Activated T-helper 2 cell treated with anti-CD3 and anti-CD28 coated beads, Interferon-gamma antibody, Interleukin-2, Interleukin-4, amounts not matched to agents 10 μg/mL and 5 μg/mL and 100 μg/mL, durations not matched to agents 14 hours and 24 hours and 36 hours (primary cell): ENCODE measurements at places on chromosomes 12 and 14.

GRCh38 chr12:108338915-108339657 lies at the start of gene CMKLR1:
Gene CMKLR1 (minus strand): TSS chr12:108339311. CDS start chr12:108293591, 45,720 bp downstream.
- no peak for DNase-seq

DNA sequence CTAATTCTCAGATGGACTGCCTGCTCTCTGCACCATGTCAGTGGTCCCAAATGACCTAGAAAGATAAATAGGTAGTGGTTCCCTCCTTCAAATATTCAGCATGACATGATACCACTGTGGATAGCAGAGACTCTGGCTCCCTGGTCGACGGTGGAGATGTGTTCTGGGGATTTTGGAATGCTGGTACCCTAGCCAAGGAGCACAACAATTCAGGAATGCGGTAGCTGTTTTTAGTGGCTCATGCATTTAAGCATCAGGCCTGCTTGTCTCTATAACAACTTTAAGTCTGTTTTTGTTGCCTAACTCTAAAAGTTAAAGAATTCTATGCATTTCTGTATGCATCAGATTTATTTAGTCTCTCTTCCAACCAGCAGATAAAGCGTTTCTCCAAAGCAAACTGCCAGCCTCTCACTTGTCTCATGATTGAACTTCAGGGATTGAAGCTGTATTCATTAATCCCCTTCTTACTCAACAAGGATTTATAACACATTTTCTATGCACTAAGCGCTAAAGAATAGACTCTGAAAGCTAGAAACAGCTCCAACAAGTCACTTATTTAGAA lies 164.9 kb upstream of the BMP4 start:
- no peak for DNase-seq

DNA sequence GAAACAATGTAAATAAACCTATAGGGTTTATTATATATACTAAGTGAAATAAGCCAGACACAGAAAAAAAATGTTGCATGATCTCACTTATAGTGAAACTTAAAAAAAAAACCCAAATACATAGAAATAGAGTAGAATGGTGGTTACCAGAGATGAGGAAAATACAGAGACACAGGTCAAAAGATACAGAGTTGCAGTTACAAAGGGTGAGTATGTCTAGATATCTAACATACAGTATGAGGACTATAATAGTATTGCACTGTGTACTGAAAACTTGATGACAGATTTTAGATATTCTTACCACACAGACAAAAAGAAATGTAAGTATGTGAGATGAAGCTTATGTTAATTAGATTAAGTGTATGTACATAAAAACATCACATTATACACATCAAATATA lies 28.1 kb downstream of the CLEC2D start:
- no peak for DNase-seq

DNA sequence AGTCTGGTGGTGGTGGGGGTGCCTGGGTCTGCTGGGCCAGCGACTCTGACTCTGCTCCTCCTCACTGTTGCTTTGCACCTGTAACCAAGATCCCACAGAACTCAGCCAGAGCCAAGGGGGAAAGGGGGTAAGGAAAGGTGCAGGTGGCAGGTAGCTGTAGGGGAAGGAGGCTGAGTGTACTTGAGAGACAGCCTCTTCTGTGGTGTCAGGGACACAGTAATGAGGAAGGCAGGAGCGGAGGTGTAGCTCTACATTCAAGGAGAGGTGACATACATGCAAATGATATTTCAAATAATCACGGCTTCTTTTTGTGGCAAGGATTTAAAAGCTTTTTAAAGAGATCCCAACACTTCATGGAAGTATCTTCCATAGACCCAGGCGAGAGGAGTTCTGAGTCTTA lies 23.4 kb downstream of the TESPA1 start:
- DNase-seq: no peak

DNA sequence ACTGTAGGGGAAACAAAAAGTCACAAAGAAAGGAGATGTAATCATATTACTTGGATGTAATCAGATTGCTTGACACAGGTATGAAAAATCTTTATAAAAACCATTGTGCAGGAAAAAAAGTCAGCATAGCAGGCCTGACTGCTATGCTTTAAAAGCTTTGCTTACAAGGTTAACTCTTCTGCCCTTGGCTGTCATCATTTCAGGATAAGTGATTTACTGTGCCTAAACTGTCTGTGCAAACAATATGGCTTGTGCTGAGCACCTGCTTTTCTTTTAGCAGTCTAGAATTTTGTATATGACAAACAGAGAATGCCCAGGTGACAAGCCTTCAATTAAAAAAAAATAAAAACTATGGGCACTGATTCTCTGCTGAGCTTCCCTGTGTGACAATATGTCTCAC lies 63.8 kb upstream of the PLEKHG7 start:
- no peak for DNase-seq

DNA sequence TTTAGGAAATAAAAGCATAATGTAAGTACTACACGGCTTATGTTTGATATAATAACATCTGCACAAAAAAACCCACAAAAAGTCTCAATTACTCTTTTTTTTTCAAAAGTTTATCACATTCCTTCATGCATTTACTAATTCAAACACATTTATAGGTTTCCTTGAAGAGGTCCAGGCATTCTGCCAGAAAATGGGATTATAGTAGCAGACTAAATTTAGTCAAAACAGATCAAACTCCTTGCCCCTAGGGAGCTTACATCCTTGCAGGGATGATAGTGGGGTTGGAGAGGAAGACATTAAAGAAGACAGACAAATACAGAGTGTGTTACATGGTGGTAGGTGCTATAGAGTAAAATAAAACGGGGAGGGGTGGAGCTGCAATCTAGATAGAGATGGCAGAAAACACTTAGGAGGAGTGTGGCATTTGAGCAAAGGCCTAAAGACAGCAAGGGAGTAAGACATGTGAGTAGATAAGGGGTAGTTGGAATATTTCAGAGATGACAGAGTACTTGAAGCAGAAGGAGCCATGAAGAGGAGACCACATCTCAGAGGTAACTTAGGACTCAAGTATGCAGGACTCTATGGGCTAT lies 266.9 kb downstream of the PPFIA2 start:
- no peak for DNase-seq

- no peak for DNase-seq
These were observed 1.8 kb downstream of the NOC4L start for GRCh38 chr12:132146098-132146497.

- DNase-seq: no peak
These were observed 272.0 kb upstream of the E2F7 start for GRCh38 chr12:77337362-77337761.

- DNase-seq: peak; percentile 24
These were observed 68.9 kb upstream of the SAV1 start for GRCh38 chr14:50736932-50737419.

DNA sequence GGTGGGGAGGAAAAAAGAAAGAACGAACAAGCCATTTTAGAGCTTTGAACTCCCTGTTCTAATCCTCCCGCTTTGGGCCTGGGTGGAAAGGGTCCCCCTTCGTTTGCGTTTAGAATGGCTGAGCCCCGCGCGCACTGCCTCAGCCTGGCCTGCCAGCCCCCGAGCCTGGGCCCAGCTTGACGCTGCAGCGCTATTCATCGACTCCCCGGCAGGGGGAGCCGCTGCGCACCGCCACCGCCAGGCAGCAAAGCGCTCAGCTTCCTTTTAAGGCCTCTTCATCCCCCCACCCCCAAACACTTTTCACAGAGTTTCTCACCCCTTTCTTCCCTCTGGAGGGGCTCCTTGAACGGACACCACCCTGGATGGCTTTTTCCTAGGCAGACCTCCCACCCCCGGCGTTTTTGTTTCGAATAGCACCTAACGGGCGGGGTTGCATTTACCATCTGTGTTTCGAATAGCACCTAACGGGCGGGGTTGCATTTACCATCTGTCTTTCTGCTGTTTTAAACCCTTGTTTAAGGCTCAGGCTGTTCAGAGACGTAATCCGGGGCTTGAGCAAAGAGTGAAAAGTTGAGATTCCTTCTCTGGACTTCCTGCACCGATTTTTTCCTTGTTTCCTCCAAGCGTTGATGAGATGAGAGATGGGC lies 56.4 kb upstream of the PIWIL1 start:
- DNase-seq: peak; percentile 22

- no peak for DNase-seq
These were observed 16.9 kb downstream of the TMEM117 start for GRCh38 chr12:43852744-43853143.

GRCh38 chr12:128790653-128791373 lies 32.9 kb downstream of the SLC15A4 start:
- no peak for DNase-seq

DNA sequence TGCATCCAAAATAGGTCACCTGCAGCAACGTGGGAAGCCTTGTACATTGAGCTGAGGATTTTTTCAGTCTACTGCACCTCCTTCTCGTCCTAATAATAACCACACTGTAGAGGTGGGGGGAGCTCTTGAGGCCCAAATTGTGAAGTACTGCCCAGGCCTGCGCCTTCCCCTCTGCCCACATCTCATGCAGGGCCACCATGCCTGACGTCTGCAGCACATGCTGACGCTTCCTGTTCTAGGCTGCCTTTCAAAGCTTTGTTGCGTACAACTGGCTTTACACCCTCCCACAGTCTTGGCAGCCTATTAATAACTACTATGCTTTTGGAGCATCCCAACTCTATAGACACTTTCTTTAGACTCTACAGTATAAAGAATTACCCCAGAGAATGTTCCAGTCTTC lies 26.5 kb upstream of the TTC7B start:
- no peak for DNase-seq

DNA sequence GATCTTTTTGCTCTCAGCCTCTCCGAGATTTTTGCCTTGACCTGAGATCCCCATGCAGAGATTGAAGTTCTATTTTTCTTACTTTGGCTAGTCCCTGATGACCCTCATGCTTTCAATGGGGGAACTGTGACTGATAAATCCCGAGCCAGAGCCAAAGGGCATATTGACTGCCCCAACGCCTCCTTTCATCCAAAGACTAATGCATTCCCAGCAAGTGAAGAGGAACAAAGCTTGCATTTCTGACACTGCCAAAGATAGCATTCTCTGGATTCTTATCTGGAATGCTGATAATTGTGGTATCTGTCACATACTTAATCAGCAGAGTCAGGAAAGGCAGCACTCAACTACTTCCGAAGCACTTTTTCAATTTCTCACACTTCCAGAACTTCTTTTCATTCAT lies 152.3 kb upstream of the EGLN3 start:
- no peak for DNase-seq

DNA sequence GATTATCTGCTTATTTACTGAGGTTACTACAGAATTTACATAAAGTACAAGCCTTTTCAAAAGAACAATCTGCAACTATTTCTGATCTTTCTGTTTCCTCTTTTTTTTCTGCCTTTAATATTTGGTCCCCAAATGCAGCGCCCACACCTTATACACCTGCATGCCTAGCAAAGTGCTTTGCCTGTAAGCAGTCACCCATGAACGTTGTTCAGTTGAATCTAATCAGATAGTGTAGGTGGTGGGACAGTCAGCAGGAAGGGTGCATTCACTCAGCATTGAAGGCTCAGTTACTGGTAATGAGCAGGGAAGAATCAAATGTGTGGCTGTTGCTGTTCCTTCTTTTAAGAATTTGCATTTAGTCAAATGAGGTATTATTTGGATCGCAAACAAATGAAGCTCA lies 108.4 kb downstream of the GPR135 start:
- no peak for DNase-seq

GRCh38 chr14:62674563-62675237 lies 370.6 kb downstream of the KCNH5 start:
- no peak for DNase-seq

- DNase-seq: no peak
These were observed 25.6 kb downstream of the FAM161B start for GRCh38 chr14:73924337-73924736.

DNA sequence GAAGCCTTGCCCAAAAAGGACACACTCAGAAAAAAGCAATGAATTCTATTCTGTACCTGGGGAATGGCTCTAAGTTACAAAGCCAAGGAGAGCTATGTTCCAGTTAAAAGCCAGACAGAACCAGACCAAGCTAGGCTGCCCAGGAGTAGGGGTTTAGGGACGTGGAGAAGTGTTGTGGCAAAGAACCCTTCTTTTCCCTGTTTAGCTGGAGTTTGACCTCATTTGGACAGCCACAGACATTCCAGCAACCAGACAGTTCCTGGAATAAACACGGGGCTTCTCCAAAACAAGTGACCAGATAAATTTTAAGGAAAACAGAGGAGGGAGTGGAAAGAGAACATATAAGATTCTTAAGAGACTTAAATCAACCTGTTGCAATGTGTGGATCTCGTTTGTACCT lies 62.3 kb downstream of the GCH1 start:
- no peak for DNase-seq

- no peak for DNase-seq
These were observed 86.3 kb downstream of the ASCL1 start for GRCh38 chr12:103043531-103044486.

DNA sequence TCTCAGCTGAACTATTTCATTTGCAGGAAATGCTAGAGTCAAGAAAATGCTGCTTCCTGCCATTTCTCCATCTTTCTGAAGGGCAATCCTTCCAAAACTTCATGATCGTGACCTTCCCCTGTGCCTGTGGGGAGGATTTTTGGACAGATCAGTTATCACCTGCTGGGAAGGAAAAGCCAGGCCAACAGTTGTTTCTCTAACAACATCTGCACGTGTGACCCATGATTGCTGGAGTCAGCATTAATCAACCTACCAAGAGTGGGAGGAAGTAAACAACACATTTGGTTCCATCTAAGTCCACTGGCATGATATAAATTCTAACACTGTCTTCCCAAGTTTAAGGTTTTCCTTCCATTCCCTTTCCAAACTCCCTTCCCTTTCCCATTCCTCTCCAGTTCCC lies 172.7 kb downstream of the APAF1 start:
- no peak for DNase-seq

- no peak for DNase-seq
These were observed 15.6 kb upstream of the NUP107 start for GRCh38 chr12:68671179-68671578.

- DNase-seq: no peak
These were observed 2.1 kb upstream of the PDZRN4 start for GRCh38 chr12:41186026-41186425.

- DNase-seq: no peak
These were observed 45.4 kb downstream of the ALX1 start for GRCh38 chr12:85325442-85325841.

DNA sequence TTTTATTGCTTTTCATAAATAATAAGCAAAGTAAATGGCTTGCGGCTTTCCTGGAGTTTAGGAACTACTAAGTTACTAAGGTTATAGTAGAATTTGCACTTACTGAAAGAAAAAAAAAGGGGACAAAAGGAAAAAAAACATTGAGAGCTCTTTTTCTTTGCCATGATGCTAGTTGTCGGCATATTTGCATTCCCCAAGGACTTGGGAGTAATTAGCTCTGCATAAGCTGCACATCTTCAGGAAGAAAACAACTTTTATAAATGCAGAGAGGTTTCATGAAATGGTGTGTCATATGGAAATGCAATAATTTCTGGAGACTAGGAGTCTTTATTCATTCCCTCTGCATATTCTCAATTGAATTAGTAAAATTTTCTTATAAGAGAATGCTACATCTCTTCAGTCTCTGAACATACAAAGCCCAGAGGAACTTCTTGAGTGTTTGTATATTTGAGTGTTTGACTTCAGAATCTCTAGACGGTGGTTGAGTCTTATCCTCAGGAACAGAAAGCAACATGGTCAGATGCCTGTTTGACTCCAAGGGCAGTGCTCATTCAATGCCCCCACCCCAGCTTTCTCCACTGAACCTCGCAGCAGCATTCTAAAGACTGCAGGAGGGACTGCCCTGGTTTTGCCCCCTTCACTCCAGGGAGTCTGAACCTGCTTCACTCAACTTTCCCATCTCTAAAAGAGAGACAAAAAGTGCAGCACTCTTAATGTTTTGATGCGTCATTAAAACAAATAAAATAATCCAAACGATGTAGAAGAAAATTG lies 158.9 kb upstream of the EEA1 start:
- DNase-seq: no peak
